ENCODE measurements at places on chromosomes 12 and 14.

- no peak for DNase-seq
These were observed 408.3 kb downstream of the AACS start for GRCh38 chr12:125473501-125473900.

DNA sequence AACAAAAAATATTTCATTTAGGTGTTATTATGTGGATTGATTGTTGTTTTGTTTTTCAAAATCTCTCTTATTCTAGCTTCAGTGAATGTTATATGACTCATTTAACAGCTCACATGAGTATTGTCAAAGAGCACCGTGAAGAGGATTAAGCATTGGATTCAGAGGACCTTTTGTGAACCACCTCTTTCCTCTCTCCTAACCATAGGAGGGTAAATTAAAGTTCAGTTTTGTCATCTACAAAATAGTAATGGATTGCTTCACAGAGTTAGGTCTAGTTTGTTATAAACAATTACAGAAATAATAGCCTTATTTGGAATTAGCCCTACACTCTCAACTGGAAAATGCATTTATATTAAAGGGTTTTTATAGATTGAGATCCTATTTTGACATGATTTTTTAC is 962 bp upstream of the KERA start:
- no peak for DNase-seq

GRCh38 chr12:72296389-72296788 is 24.2 kb downstream of the TRHDE start:
- no peak for DNase-seq

- no peak for DNase-seq
These were observed 71.7 kb downstream of the TRAF3 start for GRCh38 chr14:102848830-102849525.

DNA sequence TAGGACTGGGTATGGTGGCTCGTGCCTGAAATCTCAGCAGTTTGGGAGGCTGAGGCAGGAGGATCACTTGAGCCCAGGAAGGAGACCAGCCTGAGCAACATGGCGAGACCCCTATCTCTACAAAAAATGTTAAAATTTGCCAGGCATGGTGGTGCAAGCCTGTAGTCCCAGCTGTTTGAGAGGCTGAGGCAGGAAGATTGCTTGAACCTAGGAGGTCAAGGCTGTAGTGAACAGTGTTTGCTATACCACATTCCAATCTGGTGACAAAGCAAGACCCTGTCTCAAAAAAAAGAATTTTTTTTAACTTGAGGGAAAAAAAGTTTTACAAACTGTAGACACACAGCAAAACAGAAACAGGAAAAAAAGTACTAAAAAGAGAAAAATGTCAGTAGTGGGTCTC is 2.3 kb upstream of the MAP3K9 start:
- no peak for DNase-seq

DNA sequence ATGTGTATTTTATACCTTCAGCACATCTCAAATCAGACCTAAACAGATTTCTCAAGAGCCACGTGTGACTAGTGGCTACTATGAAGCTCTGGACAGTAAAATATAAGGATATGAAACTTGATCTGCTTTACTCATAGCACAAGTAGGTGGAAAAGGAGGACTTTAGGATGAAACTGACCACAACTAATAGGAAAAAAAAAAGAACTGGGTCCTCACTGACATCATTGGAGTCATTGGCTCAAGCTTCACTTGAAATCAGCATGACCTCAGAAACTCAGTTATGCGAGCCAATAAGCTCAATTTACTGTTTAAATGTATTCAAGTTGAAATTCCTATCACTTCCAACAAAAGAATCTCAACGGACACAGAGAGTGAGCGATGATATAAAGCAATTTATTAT is 34.1 kb upstream of the CIT start:
- DNase-seq: no peak

DNA sequence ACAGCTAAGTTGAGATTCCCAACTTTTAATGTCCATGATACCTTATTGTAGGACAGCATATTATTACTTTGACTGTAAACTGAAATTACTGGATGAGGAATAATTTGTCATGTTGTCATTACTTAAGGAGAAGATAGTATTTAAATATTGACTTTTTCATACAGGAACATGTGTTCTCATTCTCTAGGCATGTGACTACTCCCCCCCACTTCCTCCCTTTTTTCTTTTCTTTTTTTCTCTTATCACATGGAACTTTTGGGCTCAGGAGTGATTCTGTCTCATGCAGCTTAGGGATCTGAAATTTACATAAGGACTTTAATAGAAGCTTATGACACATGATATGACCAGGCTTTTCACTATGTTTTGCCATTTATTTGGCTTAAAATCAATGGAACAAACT is 127.7 kb upstream of the SLCO1C1 start:
- no peak for DNase-seq

GRCh38 chr14:82414853-82415539 is 881.3 kb upstream of the SEL1L start:
- no peak for DNase-seq

DNA sequence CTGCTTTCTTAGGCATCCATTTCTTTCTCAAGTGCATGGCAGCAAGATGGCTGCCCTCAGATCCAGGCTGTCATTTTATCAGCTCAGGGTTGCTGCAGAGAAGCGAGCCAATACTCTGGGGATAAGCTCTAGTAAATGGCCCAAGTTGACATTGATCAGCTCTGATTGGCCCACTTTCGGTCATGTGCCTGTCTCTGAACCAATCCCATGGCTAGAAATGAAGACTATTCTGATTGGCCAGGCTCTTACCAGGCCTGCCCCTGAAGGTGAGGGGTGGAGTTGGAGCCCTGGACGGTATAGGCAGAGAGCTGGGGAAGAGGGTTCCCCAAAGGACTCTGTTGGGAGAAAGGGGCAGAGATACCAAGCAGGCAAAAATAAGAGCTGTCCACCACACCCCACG is 41.4 kb downstream of the MYO1H start:
- DNase-seq: no peak

- DNase-seq: no peak
These were observed 648.1 kb downstream of the BCL11B start for GRCh38 chr14:98623788-98624415.

DNA sequence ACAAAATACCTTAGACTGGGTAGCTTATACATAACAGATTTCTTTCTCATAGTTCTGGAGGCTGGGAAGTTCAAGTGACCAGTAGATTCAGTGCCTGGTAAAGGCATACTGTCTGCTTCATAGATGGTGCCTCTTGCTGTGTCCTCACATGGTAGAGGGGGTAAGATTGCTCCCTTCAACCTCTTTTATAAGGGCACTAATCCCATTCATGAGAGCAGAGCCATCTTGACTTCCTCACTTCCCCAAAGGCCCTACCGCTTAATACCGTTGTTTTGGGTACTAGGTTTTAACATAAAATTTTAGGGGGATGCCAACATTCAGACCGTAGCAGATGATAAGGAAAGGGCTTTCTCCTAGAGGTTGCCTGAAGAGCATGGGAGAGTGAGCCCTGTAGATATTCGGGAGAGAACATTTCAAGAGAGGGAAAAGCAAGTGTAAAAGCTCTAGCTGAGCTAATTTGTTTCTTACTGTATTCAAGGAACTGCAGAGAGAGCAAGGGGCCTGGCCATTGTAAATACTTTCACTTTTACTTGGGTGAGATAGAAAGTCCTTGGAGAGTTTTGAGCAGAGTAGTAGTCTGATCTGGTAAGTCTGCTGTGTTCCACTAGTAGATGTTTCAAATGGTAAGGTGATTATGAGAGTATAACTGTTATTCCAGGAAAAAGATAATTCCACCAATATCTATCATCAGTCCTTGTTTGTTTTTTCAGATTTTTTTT is 27.3 kb downstream of the FRS2 start:
- no peak for DNase-seq

DNA sequence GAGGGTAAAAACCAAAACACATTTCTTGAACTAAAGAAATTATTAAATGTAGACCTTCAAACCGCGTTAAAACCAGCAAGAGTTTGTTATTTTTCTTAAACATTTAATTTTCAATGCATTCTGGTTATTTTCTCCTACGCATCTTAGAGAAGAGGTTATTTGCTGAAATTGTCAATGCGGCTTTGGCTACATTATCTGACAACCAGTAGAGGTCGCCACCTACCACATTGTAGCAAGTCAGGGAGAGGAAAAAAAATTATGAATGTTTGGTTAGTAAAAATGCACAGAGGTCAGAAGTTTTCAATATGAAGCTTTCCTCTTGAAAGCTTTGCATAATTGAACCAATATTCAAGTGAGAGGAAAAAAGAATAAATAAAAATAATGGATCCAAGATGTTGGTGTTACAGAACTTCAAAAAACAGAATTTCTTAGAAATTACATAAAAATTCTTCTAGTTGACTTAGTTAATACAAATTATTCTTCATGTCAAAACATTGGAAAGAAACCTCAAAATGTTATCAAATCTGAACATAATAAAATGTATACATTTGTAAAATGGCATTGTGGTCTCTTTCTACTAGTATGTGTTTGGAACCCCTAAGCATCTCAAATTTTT is 159.4 kb upstream of the TMTC2 start:
- DNase-seq: no peak

DNA sequence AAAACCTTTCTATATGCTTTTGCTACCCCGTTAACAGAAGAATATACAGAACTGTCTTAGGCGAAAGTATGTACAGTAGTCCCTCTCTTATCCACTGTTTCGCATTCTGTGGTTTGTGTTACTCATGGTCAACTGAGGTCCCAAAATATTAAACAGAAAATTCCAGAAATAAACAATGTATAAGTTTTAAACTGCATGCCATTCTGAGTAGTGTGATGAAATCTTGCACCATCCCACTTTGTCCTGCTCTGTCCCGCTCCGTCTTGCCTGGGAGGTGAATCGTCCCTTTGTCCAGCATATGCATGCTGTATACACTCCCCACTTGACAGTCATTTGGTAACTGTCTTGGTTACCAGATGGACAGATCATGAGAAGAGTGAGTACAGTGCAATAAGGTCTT is 70.1 kb upstream of the STRN3 start:
- no peak for DNase-seq

DNA sequence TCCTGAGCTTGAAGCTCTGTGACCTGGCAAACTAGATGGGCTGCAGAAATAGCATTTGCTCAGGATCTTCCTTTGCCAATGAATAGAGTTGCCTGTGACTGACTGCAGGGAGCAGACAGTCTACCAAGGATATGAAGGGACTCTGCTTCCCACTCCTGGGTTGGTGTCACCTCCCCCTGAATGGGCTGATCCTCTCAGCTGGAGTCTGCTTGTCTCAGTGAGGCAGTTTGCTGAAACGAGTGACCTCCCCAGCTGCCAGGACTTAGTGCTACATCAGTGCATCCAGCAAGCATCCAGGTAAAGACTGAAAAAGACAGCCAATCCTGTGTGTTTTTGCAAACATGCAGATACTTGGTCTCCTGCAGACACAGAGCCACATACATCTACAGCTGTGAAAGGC is 28.5 kb downstream of the PAH start:
- DNase-seq: no peak

DNA sequence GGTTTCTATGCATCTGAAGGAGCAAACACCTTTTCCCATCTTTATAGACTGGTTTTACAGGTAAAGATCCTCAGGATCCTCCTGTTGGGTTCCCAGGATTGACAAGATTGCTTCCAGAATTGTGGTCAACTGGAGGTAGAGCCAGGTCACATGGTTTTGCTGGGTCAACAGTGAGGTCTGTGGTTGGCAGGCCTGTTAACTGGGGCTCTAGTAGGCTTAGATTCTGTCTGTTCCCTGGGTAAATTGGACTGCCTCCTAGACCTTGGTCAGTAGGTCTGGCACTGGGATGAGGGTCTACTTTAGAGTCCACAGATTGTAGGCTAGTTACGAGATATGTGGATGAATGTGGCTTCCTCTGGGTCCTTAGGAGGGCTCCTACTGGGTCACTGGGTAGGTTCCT is 3.5 kb upstream of the PZP start:
- DNase-seq: no peak

- DNase-seq: no peak
These were observed 8.6 kb upstream of the ETFBKMT start for GRCh38 chr12:31650918-31651317.

- DNase-seq: no peak
These were observed 30.1 kb downstream of the NRDE2 start for GRCh38 chr14:90301668-90302090.
